Small intestine (tissue), 16 donors: ENCODE measurements at places on chromosomes 2 and 18. TPM values are rescaled to one million over a fixed set of nuclear protein-coding genes. Genes with fewer than 3 reads are reported as not detected.

DNA sequence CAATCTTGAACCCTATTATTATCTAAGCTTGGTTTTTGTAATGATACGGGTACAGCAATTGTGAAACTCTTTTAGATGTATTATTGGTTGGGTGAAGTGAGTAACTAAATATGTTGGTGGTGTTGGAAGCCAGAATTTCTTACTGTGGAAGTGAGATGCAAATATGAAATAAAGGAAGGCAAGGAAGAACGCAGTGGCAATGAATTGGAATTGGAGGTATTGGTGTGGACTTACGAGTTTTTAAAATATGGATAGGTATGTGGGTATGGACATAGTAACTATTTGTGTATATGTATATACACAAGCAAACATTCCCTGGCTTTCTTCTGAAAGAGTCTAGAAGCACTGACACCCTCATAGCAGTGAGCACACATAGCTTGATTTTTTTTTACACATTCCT, 105.8 kb downstream of the RAB3GAP1 start:
- H3K4me3 ChIP-seq = no peak overlapping the region
- H3K27me3 ChIP-seq = no peaks in the 10 kb centered on the region
- H3K4me1 ChIP-seq = no peaks in the 10 kb centered on the region
- DNase-seq = no peak
- H3K27ac ChIP-seq = no peak overlapping the region

- peak; percentile 42 for DNase-seq
- no peaks in the 10 kb centered on the region for H3K27me3 ChIP-seq
- H3K27ac ChIP-seq = no peak overlapping the region
- H3K36me3 ChIP-seq = no peaks in the 10 kb centered on the region
Measured at GRCh38 chr2:133414486-133415209, 153.6 kb downstream of the NCKAP5 start.

DNA sequence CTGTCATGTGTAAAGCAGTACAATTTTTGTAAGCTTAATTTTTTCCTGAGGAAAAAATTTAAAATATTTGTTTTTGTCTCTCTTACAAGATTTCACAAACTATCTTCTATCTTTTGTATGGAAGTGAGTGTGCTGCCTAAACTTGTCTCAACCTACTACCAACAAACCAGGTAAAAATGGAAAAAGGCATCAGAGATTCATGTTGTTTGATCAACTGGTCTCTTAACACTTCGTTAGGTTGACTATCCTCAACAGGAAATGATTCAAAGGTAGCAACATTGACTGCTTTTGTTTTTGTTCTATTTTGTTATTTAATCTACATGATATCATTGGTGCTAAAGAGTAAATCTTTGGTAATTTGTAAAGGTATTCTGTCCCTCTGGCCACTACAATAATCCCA, 47.7 kb upstream of the RND3 start:
- DNase-seq = no peak
- no peaks in the 10 kb centered on the region for H3K36me3 ChIP-seq
- no peak overlapping the region for H3K4me3 ChIP-seq
- H3K4me1 ChIP-seq = no peaks in the 10 kb centered on the region
- no peaks in the 10 kb centered on the region for H3K27me3 ChIP-seq

- H3K4me3 ChIP-seq = no peak overlapping the region
- no peak overlapping the region for H3K27ac ChIP-seq
- H3K4me1 ChIP-seq = no peaks in the 10 kb centered on the region
- no peaks in the 10 kb centered on the region for H3K36me3 ChIP-seq
- no peak for DNase-seq
Measured at GRCh38 chr2:231764760-231765159, 16.3 kb downstream of the PDE6D start.

DNA sequence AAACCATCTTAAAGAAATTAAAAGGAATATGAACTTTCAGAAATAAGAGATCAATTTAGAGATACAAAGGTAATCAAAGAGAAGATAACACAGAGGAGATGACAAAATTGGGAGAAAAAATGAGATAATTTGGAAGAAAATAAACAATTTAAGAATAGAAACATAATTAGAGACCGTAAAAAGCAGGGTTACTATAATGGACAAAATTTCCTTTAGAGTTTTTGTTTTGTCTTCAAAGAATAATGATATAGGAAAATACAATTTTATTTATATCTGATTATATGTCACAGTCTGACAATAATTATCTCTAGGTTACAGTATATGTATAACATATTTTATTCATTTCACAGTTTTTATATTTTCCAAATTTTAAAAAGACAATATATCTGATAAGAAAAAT, 716.4 kb upstream of the ZNF804A start:
- no peaks in the 10 kb centered on the region for H3K36me3 ChIP-seq
- no peaks in the 10 kb centered on the region for H3K27me3 ChIP-seq
- no peak overlapping the region for H3K4me3 ChIP-seq
- H3K27ac ChIP-seq = no peak overlapping the region
- DNase-seq = no peak
- no peaks in the 10 kb centered on the region for H3K4me1 ChIP-seq

DNA sequence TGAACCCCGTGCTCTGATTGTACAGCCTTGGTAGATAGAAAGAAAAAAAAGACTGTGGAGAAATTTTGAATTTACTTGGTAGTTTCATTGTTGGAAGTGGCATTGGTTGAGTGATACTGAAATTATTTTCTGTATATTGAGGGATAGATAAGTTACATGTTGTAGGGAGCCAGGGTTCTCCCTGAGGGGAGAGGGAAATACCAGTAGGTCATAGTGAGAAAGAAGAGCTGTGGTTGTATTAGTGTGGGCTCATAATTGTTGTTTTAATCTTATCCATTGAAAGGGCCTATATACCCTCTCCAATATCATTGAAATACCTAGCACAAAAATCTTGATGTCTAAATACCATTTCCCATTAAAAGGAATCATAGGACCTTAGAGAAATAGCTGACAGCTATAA, 16.9 kb upstream of the RAB31 start:
- H3K4me1 ChIP-seq = no peaks in the 10 kb centered on the region
- no peak overlapping the region for H3K4me3 ChIP-seq
- no peaks in the 10 kb centered on the region for H3K36me3 ChIP-seq
- DNase-seq = no peak
- no peak overlapping the region for H3K27ac ChIP-seq
- no peaks in the 10 kb centered on the region for H3K27me3 ChIP-seq

DNA sequence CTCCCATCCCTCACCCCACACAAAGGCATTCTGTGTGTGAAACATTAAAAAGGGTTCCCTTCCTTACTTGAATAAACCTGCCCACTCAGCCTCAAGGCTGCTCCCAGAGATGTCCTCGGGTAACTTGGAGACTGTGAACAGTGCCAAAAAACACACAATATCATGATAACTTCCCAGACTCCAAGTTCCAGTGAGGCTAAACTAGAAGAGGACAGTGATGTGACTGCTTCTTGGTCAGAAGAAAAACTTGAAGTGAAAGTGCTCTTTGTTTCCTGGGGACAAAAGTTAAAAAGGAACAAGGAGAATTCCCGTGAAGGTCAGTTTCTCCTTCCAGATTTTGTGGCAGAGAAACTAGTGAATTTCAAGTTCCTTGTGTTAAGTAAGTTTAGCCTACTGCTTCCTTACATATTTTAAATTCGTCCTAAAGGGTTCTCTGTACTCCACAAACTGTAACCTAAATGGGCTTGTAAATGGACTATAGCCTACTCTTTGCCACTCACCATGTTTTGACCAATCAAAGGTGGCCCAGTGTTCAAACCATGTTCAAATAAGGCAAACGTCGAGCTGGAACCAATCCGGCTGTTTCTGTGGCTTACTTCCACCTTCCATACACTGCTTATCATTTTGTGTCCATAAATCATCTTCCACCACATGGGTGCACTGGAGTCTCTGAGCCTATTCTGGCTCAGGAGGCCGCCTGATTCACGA, 20.4 kb downstream of the TPRKB start:
- peak; percentile 94 for DNase-seq
- no peaks in the 10 kb centered on the region for H3K4me1 ChIP-seq
- H3K27me3 ChIP-seq = no peaks in the 10 kb centered on the region
- H3K27ac ChIP-seq = peak overlapping the region; percentile 54
- H3K4me3 ChIP-seq = no peak overlapping the region

DNA sequence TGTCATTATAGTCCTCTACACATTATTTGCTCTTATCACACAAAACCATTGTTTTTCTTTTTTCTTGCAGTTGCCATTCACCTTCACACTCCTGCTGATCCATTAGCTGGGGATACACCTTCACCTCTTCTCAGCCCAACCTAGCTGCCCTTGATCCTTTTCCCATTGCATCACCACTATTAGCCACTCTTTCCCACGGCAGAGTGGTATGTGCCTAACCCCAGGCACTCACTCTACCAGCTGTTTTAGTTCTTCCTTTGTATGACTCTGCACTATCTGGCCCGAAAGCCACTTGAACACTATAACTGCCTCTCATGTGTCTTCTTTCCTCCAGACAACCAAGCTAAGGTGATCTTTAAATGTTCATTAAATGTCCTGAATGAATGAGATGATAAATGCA, 145.4 kb upstream of the PIK3C3 start:
- H3K36me3 ChIP-seq = no peaks in the 10 kb centered on the region
- no peaks in the 10 kb centered on the region for H3K4me1 ChIP-seq
- DNase-seq = no peak
- no peak overlapping the region for H3K27ac ChIP-seq
- no peak overlapping the region for H3K4me3 ChIP-seq

Gene OTOF
- 0.66 TPM for polyA plus RNA-seq

GRCh38 chr2:149537092-149537726, 50.4 kb downstream of the MMADHC start:
- H3K27me3 ChIP-seq = no peaks in the 10 kb centered on the region
- H3K36me3 ChIP-seq = no peaks in the 10 kb centered on the region
- no peak overlapping the region for H3K4me3 ChIP-seq
- no peak for DNase-seq

GRCh38 chr2:30491225-30491624, 44.2 kb downstream of the LCLAT1 start:
- no peaks in the 10 kb centered on the region for H3K27me3 ChIP-seq
- DNase-seq = no peak
- peaks cover 2% of the 10 kb centered on the region for H3K4me1 ChIP-seq
- H3K36me3 ChIP-seq = no peaks in the 10 kb centered on the region
- no peak overlapping the region for H3K27ac ChIP-seq

DNA sequence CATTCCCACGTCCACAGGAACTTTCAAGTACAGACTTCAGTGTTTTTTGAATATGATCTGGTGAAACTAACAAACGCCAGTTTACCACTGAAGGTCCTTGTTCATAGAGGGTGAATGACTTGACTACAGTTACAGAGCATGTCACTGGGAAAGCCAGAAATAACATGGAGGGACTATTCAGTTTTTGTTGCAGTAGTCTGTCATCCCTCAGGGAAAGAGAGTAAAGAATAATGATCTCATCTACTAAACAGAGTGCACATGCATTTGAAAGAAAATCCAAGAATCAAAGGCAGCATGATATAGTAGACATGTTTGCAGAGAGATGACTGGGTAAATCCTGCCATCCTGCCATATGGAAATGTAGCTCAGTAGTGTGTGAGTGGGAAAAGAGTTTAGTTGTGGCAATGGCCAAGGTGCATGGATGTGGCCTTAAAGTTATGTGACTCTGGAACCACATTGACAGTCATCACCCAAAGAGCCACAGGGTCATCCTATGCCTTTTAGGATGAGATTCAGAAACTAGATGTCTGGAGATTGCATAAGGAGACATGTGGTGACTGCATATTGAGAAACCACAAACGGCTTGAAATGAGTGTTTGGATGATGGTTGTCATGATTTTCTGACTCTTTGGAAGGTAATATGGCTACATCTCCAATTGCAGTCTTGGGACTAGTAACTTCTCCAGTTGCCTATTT, 125.3 kb upstream of the ZEB2 start:
- no peaks in the 10 kb centered on the region for H3K4me1 ChIP-seq
- no peak overlapping the region for H3K4me3 ChIP-seq
- no peak overlapping the region for H3K27ac ChIP-seq
- DNase-seq = no peak

DNA sequence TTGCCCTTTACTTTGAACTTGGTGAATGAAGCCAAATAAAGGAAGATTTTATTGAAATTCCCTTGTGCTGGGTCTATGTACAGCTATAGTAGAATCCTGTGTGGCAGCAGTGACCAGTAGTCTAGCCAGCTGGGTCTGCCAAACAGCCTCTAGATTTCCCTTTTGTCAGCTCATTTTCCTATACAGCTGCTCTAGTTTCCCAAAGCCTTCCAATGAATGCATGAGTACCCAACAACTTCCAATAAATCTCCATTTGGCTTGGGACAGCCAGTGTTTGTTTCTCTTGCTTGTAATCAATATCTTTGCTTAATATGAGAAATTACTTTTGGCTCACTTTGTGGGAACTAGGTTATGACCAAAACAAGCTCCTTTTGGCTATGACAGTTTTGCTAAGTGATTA, 43.6 kb downstream of the SCN9A start:
- no peaks in the 10 kb centered on the region for H3K4me1 ChIP-seq
- no peaks in the 10 kb centered on the region for H3K27me3 ChIP-seq
- no peaks in the 10 kb centered on the region for H3K36me3 ChIP-seq
- no peak overlapping the region for H3K4me3 ChIP-seq
- no peak overlapping the region for H3K27ac ChIP-seq
- no peak for DNase-seq

Gene ZNF385B
- polyA plus RNA-seq = 0.21 TPM

GRCh38 chr2:193228276-193228675, 1033.5 kb upstream of the TMEFF2 start:
- no peak for DNase-seq
- no peaks in the 10 kb centered on the region for H3K36me3 ChIP-seq
- H3K4me3 ChIP-seq = no peak overlapping the region
- no peaks in the 10 kb centered on the region for H3K4me1 ChIP-seq
- no peaks in the 10 kb centered on the region for H3K27me3 ChIP-seq
- H3K27ac ChIP-seq = no peak overlapping the region

DNA sequence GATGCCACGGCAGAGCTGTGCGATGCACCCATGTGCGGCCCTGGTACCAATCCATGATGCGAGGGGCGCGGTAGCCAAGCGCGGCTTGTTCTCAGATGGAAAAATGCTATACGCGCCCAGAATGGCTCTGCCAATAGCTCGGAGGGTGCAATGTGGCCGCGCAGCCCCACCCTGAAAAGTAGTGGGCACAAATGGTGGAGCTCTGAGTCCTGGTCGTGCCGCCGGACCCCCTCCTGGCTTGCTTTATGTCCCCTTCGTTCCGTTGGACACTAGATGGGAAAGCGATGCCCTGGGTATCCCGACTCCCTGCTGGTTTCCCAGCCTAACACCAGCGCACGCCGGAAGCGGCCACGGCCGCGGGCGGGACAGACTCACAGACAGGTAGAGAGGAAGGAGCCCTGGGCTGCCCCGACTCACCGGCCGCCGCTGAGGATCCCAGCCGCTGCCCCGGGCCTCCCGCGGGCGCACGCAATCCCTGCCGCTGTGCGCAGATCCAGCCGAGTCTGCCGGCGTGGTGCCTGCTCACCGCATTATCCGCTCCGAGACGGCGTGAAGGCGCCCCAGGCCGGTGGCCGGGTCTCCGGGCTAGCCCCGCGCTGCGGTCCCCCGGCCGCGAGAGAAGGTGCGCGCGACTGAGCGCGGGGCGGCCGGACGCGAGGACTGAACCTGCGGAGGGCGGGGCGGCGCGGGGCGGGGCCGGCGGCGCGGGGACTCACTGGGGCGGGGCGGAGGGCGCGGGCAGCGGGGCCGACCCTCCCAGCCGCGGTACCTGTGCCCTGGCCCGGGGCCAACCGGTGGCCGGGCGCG, at the start of gene CDC42EP3:
TSS of gene CDC42EP3 (minus strand) at position 634 of the 807 bp plus-strand sequence. CDS start 25,055 bp downstream, outside the sequence.
- peak; percentile 75 for DNase-seq
- no peaks in the 10 kb centered on the region for H3K27me3 ChIP-seq
- H3K4me1 ChIP-seq = peaks cover under 1% of the 10 kb centered on the region
- H3K36me3 ChIP-seq = peaks cover 2% of the 10 kb centered on the region

GRCh38 chr2:239166201-239166834, 234.5 kb downstream of the HDAC4 start:
- peaks cover 3% of the 10 kb centered on the region for H3K36me3 ChIP-seq
- DNase-seq = no peak
- H3K4me1 ChIP-seq = no peaks in the 10 kb centered on the region
- no peak overlapping the region for H3K4me3 ChIP-seq
- H3K27ac ChIP-seq = no peak overlapping the region

- H3K27ac ChIP-seq = no peak overlapping the region
- no peaks in the 10 kb centered on the region for H3K36me3 ChIP-seq
- no peak for DNase-seq
- H3K27me3 ChIP-seq = no peaks in the 10 kb centered on the region
Measured at GRCh38 chr2:8265476-8266226, 416.2 kb upstream of the ID2 start.
